AML-193 (cell line): ENCODE measurements at places on chromosomes 16 and 17.

- no peak for DNase-seq
These were observed 145.3 kb upstream of the LHX1 start for GRCh38 chr17:36791942-36792475.

DNA sequence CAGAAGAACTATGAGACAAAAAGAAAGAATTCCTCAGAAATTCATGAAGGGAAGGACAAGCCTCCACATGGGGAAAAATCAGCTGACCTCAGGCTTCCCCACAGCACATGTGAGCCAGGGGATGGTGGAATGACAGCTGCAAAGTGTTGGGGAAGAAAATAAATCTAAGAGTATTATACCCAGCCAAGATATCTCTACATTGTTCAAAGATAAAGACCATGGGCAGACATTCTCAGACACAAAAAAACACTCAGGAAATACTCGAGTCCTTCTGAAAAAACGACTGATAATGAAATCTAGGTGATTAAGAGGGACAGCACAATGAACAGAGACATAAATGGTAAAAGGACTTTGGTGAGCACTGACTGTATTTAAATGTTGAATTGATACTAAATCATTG, 3.9 kb downstream of the RAB40B start:
- DNase-seq, result no peak

GRCh38 chr16:83588070-83588469, 219.7 kb upstream of the HSBP1 start:
- no peak for DNase-seq

GRCh38 chr16:75002474-75002873, 3.6 kb downstream of the ZNRF1 start:
- no peak for DNase-seq

- DNase-seq, result no peak
These were observed 31.9 kb downstream of the RNF213 start for GRCh38 chr17:80292521-80292971.

DNA sequence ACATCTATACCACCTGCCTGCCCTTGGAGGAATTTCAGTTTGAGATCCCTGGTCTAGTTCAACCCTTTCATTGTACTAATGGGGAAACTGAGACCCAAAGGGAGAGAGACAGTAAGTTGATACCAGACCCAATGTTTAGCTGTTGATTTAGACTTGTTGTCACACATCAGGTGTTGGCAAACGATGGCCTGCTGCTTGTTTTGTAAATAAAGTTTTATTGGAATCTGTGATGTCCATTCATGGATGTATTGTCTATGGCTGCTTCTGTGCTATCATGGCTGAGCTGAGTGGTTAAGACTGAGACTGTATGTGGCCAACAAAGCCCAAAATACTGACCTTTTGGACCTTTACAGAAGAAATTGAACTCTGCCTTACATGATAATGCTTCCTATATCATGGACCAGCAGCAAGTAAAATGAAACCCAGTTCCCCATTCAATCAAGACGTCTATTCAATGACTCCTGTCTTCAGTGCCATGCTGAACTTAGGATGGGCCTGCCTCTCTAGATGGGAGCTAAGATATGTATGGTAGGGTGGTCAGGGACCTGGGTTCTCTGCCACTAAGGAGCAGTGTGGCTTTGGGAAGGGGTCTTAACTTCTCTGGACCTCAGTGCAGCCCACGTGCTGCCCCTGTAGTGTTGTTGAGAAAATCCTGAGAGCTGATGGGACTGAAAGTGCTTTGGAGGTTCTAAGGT, 111.0 kb downstream of the IRX5 start:
- DNase-seq, result no peak

DNA sequence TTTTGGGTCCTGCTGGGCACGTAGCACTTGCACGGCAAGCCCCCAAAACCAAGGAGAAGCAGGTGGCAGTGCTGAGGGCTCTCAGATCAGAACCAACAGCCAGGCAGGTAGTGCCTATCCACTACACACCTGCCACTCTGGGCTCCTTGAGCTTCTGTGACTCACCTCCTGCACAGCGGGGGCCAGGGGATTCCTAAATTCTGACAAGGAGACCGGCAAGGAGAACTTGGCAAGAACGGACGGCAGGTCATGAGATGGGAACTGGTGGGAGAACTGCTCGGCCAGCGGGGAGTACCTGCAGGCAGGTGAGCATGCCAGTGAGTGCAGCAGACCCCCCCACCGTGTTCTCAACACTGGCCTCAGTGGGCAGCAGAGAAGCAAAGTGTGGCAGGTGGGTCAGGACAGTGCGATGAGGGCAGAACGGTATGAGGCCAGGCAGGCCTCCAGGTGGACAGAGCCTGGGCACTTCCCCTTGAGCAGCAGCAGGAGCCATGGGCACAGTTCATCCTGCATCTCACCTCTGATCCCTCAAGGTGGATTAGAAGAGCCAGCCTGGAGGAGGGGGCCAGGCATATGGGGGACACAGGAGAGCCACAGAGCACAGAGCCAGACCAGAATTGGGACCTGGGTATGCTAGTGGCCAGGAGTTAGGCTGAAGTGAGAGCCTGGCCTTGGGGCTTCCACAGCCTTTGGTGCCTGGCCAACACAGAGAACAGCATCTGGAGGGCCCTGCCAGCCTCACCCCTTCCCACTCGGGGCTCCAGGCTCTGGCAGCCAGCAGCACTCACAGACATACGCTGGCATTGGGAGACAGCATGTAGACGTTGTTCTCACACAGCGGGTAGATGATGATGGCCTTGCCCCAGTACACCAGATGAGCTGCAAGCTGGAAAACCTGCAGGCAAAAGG, 14.7 kb downstream of the MPG start:
- no peak for DNase-seq

DNA sequence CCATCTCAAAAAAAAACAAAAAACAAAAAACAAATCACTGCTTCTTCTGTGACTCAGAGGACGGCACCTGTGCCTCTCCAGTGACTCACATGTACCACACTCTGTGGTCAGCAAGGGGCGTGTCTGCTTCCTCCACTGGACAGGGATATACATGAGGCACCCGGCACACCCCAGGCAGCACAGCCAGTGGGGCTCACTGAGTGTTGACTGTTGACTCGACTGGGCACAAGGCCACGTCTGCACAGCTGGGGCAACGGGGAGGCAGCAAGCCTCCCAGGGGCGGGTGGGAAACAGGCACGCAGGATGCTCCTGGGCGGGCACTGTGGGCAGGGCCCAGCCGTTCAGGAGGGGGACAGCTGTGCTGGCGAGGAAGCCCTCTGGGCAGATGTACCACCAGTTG, 64.1 kb downstream of the TIMM22 start:
- DNase-seq, result no peak
